MG63 (cell line): ENCODE measurements at places on chromosomes 5 and 9.

- DNase-seq: no peak
Observed at GRCh38 chr9:135568026-135568425, 6.5 kb downstream of the PAEP start.

GRCh38 chr5:132444061-132444460 lies 46.5 kb downstream of the IRF1 start:
- DNase-seq: no peak

DNA sequence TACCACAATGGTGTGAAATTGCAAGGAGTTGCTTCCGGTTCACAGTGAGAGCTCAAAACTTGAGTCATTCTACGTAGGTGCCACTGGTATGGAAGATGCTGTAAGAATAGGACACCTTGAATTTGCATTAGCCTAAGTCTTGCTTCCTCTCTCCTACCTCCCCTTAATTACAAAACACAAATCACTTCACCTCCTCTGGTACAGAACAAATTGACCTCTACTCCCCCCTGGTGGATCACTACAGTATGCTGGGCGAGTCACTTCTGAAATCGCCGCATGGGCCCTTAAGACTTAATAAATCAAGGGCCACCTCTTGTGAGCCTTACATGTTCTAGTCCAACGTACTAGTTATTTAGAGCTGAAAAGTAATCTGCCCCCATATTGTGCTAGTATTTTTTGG lies 145.3 kb upstream of the SMARCA2 start:
- DNase-seq: no peak

- peak; percentile 78 for DNase-seq
Observed at GRCh38 chr5:84688566-84688965, 303.9 kb upstream of the EDIL3 start.

GRCh38 chr5:176469296-176469695 lies 21.1 kb downstream of the FAF2 start:
- peak; percentile 44 for DNase-seq

- DNase-seq: no peak
Observed at GRCh38 chr5:114174837-114175236, 187.0 kb upstream of the KCNN2 start.
